ENCODE measurements at places on chromosomes 16 and 17. TPM values are rescaled to one million over a fixed set of nuclear protein-coding genes. Genes with fewer than 3 reads are reported as not detected.

TNK1 gene
- 4.8 TPM for total RNA-seq

- H3K27me3 ChIP-seq = no peaks in the 10 kb centered on the region
- H3K4me3 ChIP-seq = peak overlapping the region; percentile 82
- peaks cover 42% of the 10 kb centered on the region for H3K4me1 ChIP-seq
- H3K36me3 ChIP-seq = peaks cover 2% of the 10 kb centered on the region
- DNase-seq = no peak
These were observed 53.1 kb downstream of the CMIP start for GRCh38 chr16:81497690-81498089.

GRCh38 chr16:55571-56136 lies 2.0 kb downstream of the SNRNP25 start:
- H3K4me1 ChIP-seq = peaks cover 24% of the 10 kb centered on the region
- H3K4me3 ChIP-seq = peak overlapping the region; percentile 52
- DNase-seq = no peak

GRCh38 chr17:68600067-68600930 lies 868 bp downstream of the FAM20A start:
- H3K36me3 ChIP-seq = peaks cover 5% of the 10 kb centered on the region
- peaks cover 15% of the 10 kb centered on the region for H3K4me1 ChIP-seq
- no peak overlapping the region for H3K27ac ChIP-seq
- H3K4me3 ChIP-seq = peak overlapping the region; percentile 89
- no peak for DNase-seq

ABCA9 gene
- 0.08 TPM for total RNA-seq

GRCh38 chr16:12539185-12539929 lies 264.3 kb downstream of the CPPED1 start:
- no peak for DNase-seq
- H3K36me3 ChIP-seq = no peaks in the 10 kb centered on the region
- peaks cover 31% of the 10 kb centered on the region for H3K4me1 ChIP-seq
- no peaks in the 10 kb centered on the region for H3K27me3 ChIP-seq

TMEM100 gene
- total RNA-seq = not detected

CHST4 gene
- not detected for total RNA-seq

GRCh38 chr16:60310846-60311445 lies 1576.8 kb upstream of the GOT2 start:
- H3K4me3 ChIP-seq = no peak overlapping the region
- H3K27me3 ChIP-seq = no peaks in the 10 kb centered on the region
- H3K4me1 ChIP-seq = no peaks in the 10 kb centered on the region
- no peaks in the 10 kb centered on the region for H3K36me3 ChIP-seq
- DNase-seq = no peak

All from T-helper 17 cell (primary cell).